ENCODE measurements at places on chromosomes 6 and 20.
A peak's percentile ranks its signal among the peaks of the same experiment; 100 is the strongest.

DNA sequence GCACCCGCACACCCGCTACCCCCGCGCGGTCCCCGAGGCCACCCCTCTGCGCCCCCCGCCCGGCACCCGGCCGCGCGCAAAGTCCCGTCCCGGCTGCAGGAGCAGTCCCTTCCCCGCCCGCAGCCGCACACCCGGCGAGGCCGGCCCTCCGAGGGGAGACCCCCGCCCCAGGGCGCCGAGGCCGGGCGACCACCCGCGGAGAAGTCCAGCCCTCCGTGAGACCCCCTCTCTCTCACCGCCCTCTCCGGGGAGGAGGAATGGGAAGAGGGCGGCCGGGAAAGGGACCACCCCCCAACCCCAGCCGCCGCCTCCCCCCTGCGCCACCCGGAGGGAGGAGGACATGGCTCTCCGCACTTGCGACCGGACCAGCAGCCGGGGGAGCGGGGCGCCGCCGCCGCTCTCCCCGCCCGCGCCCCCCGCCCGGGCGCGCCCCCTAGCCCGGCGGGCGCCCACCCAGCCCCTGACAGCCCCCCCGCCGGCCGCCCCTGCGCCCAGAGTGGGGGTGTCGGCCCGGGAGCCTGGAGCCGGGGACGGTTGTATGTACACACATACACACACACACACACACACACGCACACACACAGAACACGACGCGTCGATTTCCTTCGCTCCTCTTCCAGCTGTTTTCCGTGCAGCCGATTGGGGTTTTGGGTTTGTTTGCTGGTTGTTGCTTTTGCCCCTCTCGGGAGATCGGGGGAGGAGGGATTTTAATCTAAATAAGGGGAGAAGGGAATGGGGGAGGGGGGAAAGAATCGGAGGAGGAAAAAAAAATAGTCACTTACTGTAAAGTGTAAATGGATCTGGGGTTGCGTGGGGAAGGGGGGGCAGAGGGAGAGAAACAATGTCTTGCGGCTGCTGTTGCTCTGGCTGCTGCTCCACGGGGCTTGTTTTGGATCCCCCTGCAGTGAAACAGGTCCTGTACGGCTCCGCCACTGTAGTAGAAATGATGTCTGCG lies at the start of gene ATXN1:
Gene ATXN1 (minus strand): TSS at position 945 of the 955 bp plus-strand sequence.
- peak; percentile 83 for DNase-seq

- no peak for DNase-seq
Observed at GRCh38 chr6:331622-332521, 39.6 kb downstream of the DUSP22 start.

GRCh38 chr6:15736297-15736696 lies 73.5 kb upstream of the DTNBP1 start:
- no peak for DNase-seq

- DNase-seq, result peak; percentile 73
Observed at GRCh38 chr20:64065974-64066343, 3.0 kb downstream of the TCEA2 start.

- DNase-seq, result no peak
Observed at GRCh38 chr6:47836046-47836445, 54.2 kb downstream of the OPN5 start.

GRCh38 chr6:68760941-68761676 lies 126.0 kb downstream of the ADGRB3 start:
- DNase-seq, result no peak

DNA sequence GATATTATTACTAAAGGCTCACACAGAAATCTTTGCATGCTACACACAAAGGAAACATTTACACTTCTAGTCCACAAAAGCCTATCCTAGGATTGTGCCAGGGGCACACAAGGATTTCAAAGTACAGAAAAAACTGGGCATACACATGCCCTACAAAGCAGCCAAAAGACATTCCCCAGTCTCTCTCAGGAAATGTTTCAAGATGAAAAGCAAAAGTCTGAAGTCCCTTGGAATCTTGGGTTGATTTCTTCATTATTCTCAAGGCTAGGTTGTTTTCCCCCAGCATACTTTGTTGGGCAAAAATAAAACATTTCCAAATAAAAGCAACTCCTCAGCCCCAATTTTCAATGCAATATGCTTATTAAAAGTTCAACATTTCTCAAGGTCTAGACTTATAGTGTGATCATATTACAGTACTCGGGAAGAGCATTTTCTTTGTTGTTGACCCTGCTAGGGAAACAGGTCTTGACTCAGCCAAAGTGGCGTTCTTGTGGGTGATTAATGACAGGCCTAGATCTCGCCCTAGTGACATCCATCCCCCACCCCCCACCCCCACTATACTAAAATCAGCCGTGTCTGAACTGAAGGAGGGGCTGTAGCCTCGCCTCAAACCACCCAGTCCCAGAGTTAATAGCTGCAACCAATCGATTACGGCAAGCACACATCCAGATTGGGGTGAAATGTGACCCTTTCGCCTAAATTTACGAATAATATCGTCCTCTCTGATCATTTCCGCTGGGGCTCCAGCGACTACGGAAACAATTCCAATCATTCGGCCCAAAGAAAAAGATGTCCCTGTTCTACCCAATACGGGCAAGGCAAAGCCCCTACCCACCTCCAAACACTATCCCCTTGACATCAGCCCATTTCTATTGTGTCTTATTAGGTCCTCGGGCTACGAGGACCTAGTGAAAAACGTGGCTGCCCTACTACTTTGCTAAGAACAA lies 1.4 kb downstream of the AKIRIN2 start:
- peak; percentile 73 for DNase-seq

DNA sequence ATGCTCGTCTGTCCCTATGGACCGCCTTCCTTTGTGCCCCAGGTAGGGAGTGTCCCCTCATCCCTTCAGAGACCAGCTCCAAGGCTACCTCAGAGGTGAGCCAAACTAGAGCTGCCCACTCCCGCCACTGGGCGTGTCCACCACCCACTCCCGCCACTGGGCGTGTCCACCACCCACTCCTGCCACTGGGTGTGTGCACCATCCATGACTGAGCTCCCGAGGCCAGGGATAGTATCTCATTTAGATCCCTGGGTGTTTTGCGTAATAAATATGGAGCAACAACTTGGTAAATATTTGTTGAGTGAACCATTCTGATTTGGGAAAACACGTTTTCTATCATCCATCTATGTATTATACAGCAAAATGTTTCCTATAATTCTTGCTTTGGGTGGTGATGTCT lies 68.8 kb downstream of the ZBTB2 start:
- DNase-seq, result no peak

DNA sequence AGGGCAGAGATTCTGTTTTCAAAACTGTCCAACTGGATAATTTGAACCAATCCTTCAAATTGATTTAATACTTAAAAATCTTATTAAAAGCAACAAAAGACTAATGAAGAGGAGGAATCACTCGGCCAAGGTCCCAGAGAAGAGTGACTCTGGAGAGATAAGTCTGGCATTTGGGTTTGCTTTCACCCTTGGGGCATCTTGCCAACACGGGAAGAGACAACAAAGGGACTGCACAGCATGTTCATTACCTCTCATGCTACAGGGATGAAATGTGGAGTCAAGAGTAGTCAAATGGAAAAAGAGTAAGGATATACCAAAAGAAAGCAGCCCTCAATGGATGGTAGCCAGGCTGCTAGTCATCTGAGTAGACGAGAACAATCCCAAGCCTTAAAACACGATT lies 68.2 kb downstream of the KHDRBS2 start:
- no peak for DNase-seq

DNA sequence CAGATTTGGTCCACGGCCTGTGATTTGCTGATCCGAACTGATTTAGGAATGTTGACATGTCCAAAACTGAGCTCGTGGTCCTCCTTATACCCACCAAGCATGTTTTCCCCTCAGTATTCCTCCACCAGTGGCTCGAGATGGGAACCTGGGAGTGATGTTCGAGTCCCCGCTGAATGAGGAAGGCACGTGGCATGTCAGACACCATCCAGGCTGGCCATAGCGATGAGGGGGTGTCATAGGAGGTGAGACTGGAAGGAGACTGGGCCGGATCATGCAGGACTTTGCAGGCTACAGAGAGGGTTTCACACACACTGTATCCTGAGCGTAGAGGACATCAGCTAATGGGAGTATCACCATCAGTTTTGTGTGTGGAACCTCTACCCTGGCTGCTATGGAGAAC lies 78.2 kb downstream of the TOX2 start:
- no peak for DNase-seq

- DNase-seq, result no peak
Observed at GRCh38 chr20:41905199-41905598, 287.0 kb upstream of the CHD6 start.

DNA sequence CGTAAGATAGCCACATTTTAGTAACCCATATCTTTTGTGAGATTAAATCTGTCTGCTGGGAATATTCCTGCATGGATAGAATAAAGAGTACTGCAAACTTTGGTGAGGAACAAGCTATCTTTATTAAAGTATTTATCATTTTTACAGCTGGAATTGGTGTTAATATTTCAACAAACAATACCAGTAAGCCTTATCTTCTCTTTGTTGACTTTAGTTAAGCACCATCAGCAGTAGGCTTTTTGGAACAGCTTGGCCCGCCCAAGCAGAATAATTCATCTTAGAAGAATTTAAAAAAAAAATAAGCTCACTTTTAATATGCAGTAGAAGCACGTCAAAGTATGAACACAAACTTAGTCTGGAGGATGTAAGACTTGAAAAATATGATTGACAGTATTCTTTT lies 917.8 kb upstream of the ADGRB3 start:
- DNase-seq, result no peak

DNA sequence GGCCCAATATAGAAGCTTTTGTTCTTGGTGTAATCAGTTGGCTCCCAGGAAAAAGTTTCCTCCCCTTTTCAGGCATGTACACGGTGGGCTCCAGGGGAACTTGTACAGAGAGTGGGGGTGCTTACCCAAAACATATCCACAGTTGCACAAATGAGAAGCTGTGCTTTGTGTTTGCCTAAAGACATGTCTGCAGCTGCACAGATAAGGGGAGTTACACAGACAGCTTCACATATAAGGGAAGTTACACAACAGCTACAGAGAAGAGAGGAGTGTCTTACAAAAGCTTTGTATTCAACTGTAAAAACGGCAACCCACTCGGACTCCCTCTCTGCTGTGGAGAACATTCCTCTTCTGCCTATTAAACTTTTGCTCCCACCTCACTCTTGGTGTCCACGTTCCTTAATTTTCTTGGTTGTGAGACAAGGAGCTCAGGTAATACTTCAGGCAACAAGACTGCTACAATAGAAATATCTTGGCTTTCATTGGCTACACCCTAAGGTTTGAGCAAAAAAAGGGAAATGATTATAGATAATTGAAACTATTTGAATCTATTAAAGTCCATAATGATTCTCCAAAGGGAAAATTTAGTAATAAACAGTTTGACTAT lies 7.4 kb upstream of the PNRC1 start:
- peak; percentile 94 for DNase-seq

GRCh38 chr6:15143540-15143939 lies 102.3 kb upstream of the JARID2 start:
- DNase-seq, result no peak

GRCh38 chr20:60228255-60228654 lies 270.0 kb downstream of the CDH26 start:
- DNase-seq, result no peak

- no peak for DNase-seq
Observed at GRCh38 chr6:14440215-14440910, 322.8 kb downstream of the CD83 start.

GRCh38 chr6:138818496-138819194 lies 22.8 kb downstream of the ECT2L start:
- peak; percentile 5 for DNase-seq

DNA sequence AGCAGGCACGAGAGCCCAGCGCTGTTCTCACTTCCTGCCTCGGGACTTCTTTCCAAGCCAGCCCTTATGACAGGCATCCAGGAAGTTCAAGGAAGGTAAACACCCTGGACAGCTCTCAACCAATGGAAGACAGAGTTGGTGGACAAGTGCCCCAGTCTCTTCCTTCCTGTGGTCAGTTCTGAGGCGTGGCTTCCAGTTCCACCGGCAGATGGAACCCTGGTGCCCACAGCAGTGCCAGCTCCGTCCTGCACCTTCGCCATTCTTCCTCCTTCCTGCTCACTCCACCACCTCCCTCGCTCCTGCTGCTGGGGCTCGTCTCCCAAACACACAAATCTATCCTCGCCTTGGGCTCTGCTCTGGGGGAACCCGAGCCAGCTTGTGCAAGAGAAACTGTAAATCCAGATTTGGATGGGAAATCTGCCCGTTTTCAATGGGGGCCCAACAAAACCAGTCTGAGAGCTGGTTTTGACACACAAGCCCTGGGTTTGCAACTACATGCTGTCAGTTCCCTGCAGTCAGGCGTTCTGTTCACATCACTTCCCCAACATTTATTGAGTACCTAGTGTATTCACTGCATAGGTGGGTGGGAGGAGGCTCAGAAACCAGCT lies 162.7 kb downstream of the GRM4 start:
- no peak for DNase-seq

DNA sequence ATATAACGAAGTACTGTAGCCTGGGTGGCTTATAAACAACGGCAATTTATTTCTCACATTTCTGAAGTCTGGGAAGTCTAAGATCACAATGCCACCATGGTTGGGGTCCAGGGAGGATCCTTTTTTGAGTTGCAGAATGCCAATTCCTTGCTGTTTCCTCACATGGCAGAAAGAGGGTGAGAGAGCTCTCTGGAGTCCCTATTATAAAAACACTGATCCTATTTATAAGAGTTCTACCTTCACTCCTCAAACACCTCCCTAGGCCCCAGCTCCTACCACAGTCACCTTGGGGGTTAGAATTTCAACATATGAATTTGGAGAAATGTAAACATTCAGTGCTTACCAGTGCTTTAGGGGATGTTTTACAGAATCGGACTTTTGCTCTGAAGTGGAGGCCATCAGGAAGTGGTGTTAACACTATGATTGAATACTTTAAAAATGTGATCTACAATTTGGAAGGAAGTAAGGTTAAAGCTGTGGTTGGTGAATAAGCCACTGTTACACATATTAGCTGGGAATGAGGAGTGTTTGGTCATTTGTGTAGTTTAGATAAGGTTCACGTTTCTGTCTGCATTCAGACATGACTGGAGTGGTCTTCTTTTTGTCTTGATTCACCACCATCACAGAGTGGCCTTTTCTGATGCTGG lies 79.9 kb upstream of the SPTLC3 start:
- peak; percentile 63 for DNase-seq

GRCh38 chr6:111978532-111979149 lies 75.3 kb upstream of the CCN6 start:
- no peak for DNase-seq

DNA sequence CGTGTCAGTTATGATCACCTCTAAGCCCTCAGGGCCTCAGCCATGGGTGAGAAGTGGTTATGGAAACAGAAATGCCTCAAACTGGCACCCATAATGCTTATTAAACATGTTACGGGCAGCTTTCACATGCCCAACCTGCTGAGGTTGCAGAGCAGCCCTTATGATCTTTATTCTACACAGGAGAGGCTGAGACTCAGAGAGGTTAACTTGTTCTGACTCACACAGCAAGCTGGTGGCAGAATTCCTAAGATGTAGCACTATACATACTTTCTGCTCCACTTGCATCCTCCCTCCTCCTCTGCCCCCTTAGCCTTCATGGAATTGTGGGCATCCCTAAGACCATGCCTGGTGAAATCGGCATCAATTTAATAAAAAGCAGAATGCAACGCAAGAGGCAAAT lies 34.7 kb upstream of the IGF2R start:
- no peak for DNase-seq

GRCh38 chr20:22823119-22823518 lies 212.0 kb upstream of the SSTR4 start:
- DNase-seq, result no peak

Measured in common myeloid progenitor, CD34-positive (primary cell).